ENCODE measurements at places on chromosomes 6 and 20.

DNA sequence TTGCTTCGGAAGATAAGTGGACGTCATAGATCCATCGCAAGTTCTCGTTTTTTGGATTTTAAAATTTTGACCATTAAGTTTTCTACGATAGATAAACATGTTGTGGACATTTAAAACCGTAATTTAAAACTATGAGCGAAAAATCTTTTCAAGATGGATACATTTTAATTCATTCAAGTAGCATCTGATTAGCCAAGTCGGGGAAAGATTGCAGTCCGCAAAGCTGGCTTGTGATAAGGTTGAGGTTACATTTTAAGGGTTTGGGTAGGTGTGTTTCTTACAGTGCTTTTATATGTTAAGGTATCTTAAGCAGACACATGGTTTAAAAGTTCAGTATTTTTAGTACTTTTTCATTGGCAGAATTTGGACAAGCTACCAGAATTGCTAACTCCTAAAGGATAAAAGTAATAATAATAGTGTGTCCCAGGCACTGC, 1.2 kb downstream of the WTAP start:
- no peak for DNase-seq

GRCh38 chr6:75300531-75300855, 15.9 kb upstream of the TMEM30A start:
- no peak for DNase-seq

GRCh38 chr6:128981716-128982115, 98.8 kb downstream of the LAMA2 start:
- DNase-seq, result no peak

DNA sequence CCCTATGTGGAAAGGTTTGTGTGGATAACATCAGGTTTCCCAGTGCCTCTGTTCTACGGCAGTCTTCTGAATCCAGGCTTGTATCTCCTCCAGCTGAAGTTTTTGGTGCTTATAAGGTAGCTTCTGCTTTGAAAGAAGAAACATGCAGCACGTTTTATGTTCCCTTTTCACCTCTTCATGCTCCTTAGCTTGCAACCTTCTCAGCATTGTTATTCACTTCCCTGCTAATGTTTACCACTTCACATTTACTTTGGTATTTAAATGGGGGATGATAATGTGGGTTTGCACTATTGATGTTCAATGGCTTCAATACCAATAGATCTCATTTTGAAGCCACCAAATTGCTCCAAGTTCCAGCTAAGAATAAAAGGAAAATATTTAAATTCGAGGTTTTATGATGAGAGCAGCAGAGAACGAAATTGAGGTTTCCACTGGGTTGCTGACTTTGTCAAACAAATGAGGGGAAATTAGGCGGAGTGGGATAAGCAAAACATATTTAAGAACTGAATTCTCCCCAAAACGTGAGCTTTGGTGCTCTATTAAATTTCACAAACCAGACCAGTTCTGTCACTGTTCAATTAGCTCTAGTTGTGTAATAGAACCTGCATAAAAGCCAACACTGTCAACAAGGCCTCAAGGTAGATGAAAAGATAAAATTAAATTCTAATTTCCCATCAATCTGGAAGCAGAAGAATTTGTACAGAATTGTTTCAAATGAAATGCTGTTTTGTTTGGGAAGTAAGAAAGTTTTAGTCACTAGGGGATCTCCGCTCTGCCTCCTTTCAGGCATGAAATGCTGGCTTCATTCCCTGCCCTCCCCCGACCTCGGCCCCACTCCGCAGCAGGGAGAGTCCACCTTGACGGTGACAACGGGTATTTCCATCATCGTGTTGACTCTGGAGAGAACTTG, 1.4 kb downstream of the IL22RA2 start:
- DNase-seq, result no peak

GRCh38 chr6:45619211-45619760, 241.6 kb upstream of the SUPT3H start:
- DNase-seq, result no peak

DNA sequence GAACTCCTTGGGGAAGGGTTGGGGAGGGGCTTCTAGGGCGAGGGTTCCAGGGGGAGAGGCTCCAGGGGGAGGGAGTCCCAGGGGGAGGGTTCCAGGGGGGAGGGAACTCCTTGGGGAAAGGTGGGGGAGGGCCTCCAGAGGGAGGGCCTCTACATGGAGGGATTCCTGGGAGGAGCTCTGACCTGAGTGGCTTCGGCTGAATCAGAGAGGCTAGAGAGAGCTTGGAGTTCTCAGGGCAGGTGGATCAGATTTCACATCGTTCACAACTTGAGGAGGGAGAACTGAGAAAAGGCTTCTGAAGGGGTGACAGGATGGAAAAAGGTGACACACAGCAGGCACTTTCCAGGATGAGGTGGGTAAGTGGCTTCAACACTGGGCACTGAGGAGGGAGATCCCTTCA, 49.1 kb downstream of the DAAM2 start:
- no peak for DNase-seq
